ENCODE measurements at places on chromosomes 7 and 10. TPM values are rescaled to one million over a fixed set of nuclear protein-coding genes. Genes with fewer than 3 reads are reported as not detected.

OPALIN gene
- total RNA-seq: not detected

NUDT13 gene
- 0.75 TPM for total RNA-seq

CNPY4 gene
- 34.4 TPM for total RNA-seq

MMP21 gene
- total RNA-seq: 0.30 TPM

MRC1 gene
- total RNA-seq: not detected

FAM180A gene
- total RNA-seq: 16.3 TPM

C10orf71 gene
- total RNA-seq: not detected

GPR146 gene
- total RNA-seq: 6.8 TPM

ADGRA1 gene
- not detected for total RNA-seq
